Activated gamma-delta T cell treated with anti-CD3 and anti-CD28 coated beads, Interleukin-2, amount 50 U/mL, for 16 hours (primary cell): ENCODE measurements at places on chromosomes 11 and 22.
A peak's percentile ranks its signal among the peaks of the same experiment; 100 is the strongest.

DNA sequence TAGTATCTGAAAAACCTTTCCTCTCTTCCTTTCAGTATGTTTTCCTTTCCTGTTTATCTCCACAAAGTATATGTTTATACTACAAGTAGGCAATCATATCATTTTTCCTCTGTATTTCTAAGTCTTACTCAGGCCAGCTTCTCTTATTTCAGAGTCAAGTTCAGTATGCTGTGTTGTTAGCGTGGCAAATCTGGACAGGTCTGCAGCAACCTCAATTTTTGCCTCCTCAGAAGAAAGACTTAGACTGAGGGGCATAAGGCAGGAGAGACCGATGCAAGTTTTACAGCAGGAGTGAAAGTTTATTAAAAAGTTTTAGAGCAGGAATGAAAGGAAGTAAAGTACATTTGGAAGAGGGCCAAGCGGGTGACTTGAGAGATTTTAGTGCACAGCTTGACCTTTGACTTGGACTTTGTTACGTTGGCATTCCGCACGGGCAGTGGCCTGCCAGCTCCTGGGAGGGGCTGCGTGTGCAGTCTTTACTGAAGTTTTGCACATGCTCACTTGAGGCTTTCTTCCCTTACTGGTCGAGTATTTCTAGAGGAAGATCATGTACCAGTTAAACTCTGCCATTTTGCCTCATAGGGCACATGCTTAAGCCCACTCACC, 343.2 kb downstream of the NTM start:
- no peak for DNase-seq

- DNase-seq = no peak
Measured at GRCh38 chr11:17351172-17351509, 459 bp upstream of the NCR3LG1 start.

GRCh38 chr11:36278531-36279282, 10.5 kb downstream of the COMMD9 start:
- DNase-seq = no peak

DNA sequence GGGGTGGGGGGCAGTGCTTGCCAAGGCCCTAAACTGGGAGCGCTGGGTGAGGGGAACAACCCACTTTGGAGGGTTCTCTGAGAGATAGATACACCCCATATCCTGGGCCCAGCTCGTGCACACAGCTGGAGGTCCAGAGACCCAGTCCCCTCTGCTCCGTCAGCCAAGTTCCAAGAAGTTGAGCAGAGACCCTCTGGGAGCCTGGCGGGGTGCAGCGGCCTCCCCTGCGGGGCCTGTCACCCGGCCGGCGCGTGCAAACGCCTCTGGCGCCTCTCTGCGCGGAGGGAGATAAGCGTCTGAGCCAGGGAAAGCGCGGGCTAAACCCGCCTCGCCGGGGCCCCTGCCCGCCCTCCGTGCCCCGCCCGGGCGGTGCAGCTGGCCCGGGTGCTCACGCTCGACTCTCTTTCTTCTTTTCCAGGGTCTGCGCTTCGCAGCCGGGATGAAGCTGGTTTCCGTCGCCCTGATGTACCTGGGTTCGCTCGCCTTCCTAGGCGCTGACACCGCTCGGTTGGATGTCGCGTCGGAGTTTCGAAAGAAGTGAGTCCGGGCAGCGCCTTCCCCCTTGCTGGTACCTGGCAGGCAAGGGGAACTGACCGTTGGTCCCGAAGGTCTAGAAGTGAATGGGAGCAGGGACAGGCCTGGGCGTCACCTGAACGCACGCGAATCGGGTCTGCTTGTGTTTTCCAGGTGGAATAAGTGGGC, 540 bp downstream of the ADM start:
- DNase-seq = no peak

GRCh38 chr11:125398994-125399640, 96.9 kb downstream of the FEZ1 start:
- DNase-seq = no peak

DNA sequence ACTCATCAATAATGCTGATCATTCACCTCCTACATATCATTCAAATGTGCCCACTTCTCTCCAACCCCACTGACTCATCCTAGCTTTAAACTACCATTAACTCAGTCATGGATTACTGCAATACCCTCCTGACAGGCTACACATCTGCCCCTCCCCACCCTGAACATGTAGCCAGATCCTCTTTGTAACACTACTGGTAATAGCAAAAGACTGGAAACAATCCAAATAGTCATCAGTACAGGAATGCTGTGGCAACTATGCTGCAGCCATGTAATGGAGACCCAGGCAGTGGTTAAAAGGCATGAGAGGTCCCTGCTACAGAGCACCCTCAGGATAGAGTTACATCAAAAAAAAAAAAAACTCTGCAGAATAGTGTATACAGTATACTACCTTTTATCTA, 16.6 kb downstream of the SLC43A3 start:
- no peak for DNase-seq

DNA sequence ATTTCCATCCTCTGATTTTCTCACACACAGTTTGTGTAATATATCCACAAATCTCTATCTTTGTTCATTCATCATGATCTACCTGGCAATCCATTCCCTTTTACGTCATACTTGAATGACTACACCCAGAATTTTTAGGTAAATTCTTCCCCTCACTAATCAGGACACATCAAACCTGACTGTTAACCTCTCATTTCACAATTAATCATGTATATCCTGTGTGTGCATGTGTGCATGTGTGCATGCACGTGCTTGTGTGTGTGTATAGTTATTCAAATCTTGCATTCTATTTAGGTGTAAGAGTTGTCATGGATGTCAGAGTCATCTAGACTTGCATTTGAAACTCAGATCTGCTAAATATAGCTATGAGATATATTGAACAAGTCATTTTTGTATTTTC, 130.4 kb downstream of the KIF18A start:
- DNase-seq = no peak

- no peak for DNase-seq
Measured at GRCh38 chr11:86769219-86769618, 31.1 kb upstream of the PRSS23 start.

GRCh38 chr11:2690596-2691354, 9.0 kb downstream of the KCNQ1OT1 start:
- DNase-seq = no peak

GRCh38 chr11:19829109-19829837, 116.6 kb downstream of the NAV2 start:
- DNase-seq = no peak

GRCh38 chr11:41446566-41446965, 12.9 kb downstream of the LRRC4C start:
- no peak for DNase-seq

DNA sequence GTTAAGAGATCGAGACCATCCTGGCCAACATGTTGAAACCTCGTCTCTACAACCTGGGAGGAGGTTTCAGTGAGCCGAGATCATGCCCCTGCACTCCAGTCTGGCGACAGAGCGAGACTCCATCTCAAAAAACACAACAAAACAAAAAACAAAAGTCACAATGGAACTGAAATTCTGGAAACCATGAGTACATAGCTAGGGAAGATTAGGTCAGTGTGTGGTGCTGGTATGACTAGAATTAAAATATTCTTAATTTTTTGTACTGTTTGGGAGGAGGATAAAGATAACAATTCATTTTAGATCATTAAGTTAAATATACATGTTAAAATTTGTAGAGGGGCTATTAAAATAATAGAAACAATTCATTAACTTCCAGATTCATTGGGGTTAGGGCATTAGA, 344.4 kb downstream of the TBC1D22A start:
- DNase-seq = no peak

GRCh38 chr22:37025500-37026070, 6.0 kb downstream of the MPST start:
- no peak for DNase-seq

DNA sequence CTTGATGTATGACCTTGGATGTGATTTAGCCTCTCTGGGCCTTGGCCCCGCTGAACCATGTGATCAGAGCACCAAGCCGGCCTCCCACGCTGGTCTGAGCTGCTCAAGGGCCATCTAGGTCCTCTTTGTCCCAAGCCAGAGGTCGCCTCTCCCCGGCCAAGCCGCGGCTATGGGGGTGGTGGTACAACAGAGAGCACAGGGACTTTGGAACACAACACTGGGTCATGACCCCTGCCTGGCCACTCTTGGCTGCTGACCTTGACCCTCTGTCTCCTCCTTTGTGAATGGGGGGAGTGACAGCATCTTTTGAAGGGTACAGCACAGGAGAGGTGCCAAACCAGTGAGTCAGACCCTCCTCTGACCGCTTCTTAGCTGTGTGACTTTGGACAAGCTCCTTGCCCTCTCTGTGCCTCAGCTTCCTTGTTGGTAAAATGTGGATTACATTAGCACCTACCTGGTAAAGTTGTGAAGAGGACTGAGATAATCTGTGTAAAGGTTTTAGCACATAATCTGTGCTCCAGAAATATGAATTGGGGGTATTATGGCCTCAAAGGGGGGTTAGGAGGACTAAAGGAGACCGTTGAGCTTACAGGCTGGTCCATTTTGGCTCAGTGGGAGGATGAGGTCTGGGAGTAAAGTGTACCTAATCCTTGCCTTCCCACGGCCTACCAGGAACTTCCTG, 4.7 kb downstream of the SCYL1 start:
- DNase-seq = no peak

DNA sequence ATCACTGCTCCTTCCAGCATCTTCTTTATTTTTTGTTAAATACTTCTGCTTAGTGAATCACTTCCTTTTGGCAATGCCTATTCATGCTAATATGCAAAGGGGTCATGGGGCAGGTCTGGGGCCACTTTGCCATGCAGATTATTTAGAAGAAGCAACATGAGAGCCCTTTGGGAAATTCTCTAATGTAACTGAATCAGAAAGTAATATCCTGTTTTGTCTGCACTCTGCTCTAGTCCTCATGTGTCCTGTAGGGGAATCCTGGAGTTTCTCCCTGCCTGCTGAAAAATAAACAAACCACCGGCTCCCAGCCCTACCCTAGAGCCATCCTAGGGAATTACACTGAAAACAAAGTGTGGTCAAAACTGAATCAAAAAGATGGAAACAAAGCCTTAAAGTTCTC, 176.5 kb upstream of the POU2AF2 start:
- DNase-seq = no peak

GRCh38 chr11:61265357-61265756, 24.4 kb downstream of the PGA5 start:
- no peak for DNase-seq

DNA sequence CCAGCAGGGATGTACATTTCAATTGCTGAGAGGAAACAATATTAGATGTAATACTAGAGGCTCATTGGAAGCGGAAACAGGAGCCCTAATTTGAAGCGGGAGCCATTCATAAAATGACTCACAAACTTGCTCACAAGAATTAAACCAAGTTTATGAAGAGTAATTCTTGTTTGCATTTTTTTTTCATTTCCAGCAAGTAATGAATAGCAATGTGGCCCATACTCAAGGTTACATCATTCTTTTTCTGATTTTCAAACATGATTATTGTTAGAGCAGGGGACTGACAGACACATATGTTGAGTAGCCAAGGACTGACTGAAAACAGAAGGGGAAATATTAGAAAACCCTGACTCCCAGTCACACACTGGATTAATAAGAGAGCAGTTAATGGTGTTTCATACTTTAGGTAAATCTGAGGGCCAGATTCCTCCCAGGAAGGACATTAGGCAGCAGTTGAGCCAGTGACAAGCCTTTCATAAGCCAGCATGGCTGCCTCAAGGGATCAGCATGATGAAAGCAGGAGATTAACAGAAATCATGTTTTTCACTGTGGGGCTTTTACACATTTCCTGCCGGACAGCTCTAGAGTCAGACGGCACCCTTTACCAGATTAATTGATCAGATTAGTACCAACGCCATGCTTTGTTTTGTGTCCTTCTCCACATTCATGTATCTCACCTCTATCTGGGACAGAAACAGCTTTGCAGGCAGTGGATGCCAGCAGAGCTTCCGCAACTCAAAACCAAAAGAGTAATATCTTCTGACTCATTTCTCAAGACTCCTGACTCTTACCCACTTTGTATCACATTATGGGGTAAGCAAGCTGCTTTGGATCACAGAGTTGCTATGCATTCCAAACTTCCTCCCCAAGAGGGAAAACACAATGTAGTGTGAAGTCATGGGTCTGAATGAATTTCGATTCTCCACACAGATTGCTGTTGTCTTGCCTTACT, 831.6 kb downstream of the KCNA4 start:
- no peak for DNase-seq

- DNase-seq = peak; percentile 31
Measured at GRCh38 chr11:72721689-72722049, 30.5 kb downstream of the ARAP1 start.

GRCh38 chr11:76669901-76670484, 554 bp downstream of the LRRC32 start:
- DNase-seq = no peak

DNA sequence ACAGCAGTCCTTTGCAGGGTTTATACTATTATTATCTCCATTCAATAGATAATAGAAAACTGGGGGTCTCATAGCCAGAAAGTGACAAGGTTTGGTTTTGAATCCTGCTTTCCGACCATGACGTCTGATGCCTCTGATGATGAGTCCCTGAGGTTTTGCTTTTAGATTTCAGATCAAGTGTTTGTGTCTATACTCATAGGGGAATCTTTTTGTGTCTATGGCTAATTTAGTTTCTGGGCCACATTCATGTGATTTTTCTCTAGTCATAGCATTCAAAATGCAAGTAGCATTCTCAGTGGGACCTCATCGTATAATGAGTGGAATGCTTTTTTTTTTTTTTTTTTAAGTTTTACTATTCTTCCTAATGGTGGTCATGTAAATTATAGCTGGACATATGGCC, 72.9 kb downstream of the TNRC6B start:
- no peak for DNase-seq

GRCh38 chr22:39209756-39210155, 35.0 kb downstream of the PDGFB start:
- no peak for DNase-seq

DNA sequence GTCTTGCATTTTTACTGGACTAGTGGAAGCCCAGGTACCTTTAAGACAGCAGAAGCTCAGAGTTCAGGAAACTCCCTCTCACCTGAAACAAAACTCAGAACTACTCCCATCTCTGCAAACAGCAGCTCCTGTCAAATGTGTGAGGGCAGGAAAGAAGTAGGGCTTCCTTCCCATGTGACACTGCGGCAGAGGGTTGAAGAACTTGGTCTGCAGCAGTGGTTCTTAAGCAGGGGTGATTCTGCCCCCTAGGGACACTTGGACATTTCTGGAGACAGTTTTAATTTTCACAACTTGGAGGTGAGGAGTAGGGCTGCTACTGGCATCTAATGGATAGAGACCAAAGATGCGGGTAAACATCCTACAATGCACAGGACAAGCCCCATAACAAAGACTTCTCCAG, 63.4 kb downstream of the RCN1 start:
- no peak for DNase-seq

DNA sequence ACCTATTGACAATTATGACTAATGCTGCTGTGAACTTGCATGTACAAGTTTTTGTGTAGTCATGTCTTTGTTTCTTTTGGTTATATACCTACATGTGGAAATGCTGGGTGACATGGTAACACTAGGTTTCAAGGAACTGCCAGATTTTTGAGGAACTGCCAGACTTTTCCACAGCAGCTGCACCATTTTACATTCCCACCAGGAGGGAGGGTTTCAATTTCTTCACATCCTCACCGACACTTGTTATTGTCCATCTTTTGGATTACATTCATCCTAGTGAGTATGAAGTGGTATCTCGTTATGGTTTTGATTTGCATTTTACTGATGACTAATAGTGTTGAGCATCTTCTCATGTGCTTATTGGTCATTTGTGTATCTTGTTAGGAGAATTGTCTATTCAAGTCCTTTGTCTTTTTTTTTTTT, 13.3 kb downstream of the CLDN5 start:
- DNase-seq = no peak
